ENCODE measurements at places on chromosomes 16 and 17. TPM values are rescaled to one million over a fixed set of nuclear protein-coding genes. Genes with fewer than 3 reads are reported as not detected.

Gene ALDH3A1
- total RNA-seq = 1.0 TPM

Gene TP53TG3C
- total RNA-seq = not detected

Gene MYH11
- not detected for total RNA-seq

Gene CA7
- total RNA-seq = not detected

Gene BCL6B
- 0.07 TPM for total RNA-seq

Gene TNS4
- 285 TPM for total RNA-seq

Gene FDXR
- total RNA-seq = 20.9 TPM

Gene STAC2
- total RNA-seq = not detected

Data from foreskin keratinocyte (primary cell).